Chondrocyte (in vitro differentiated cells): ENCODE measurements at places on chromosomes 11 and 22.
A peak's percentile ranks its signal among the peaks of the same experiment; 100 is the strongest.

DNA sequence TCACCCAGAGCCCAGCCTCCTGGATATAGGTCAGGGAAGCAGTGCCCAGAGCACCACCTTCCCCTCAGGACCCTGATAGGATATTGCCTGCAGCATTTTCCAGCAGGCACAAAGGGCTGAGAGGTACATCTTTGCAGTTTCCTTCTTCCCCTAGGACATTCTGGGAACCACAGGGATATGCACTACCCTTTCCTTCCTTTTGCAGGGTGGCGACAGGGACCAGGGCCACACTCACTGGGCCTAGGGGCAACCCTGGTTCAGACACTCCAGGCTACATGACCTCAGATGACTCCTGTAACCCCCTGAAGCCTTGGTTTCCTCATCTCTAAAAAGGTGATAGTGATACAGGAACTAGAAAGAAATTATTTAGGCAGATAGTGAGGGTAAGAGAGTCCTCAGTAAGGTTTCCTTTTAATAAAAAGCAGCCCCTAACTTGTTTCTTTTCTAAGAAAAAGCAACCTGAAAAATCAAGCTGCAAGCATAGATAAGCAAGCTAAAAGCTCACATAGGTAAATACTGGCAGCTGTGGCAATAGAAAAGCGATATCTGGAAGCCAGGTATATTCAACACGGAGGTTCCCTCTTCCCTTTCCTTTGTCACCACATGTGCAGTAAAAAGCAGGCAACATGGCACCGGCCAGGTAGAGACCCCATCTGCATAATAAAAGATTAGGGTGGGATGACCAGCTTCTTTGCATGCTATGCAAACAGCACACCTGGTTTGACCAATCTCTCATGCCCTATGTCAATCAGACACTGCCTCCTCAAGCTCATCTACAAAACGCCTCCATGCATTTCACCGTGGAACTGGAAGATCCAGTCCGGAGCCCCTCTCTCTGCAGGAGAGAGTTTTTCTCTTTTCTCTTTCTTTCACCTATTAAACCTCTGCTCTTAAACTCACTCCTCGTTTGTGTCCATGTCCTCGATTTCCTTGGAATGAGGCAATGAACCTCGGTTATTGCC, 13.2 kb upstream of the MRGPRX2 start:
- DNase-seq, result no peak

GRCh38 chr11:33045551-33046255, 6.3 kb downstream of the TCP11L1 start:
- DNase-seq, result no peak

DNA sequence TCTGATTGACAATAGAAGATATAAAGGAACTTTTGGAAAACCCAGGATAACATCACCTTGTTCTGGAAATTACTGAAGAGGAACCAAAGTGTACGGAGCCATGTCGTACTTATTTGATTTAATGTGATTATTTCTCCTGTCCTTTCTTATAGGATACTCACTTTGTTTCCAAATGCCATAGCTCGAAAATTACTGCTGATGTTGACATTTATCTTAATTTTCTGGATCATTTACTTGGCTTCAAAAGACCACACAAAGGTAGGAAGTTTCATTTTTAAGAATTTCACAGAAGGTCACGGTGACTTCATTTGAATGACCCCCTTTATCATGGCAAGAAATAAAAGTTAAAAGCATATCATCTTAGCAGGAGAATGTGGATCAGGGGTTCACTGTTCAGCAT, 1.2 kb downstream of the NXPE2 start:
- no peak for DNase-seq

- no peak for DNase-seq
Observed at GRCh38 chr11:19573666-19574065, 139.0 kb upstream of the NAV2 start.

GRCh38 chr11:30683176-30683575, 97.0 kb upstream of the MPPED2 start:
- no peak for DNase-seq

GRCh38 chr22:39546889-39547586, 14.5 kb upstream of the RPS19BP1 start:
- no peak for DNase-seq

GRCh38 chr11:116793772-116794097, 2.1 kb upstream of the APOA5 start:
- no peak for DNase-seq

- DNase-seq, result no peak
Observed at GRCh38 chr11:70127653-70128434, 49.7 kb downstream of the ANO1 start.

DNA sequence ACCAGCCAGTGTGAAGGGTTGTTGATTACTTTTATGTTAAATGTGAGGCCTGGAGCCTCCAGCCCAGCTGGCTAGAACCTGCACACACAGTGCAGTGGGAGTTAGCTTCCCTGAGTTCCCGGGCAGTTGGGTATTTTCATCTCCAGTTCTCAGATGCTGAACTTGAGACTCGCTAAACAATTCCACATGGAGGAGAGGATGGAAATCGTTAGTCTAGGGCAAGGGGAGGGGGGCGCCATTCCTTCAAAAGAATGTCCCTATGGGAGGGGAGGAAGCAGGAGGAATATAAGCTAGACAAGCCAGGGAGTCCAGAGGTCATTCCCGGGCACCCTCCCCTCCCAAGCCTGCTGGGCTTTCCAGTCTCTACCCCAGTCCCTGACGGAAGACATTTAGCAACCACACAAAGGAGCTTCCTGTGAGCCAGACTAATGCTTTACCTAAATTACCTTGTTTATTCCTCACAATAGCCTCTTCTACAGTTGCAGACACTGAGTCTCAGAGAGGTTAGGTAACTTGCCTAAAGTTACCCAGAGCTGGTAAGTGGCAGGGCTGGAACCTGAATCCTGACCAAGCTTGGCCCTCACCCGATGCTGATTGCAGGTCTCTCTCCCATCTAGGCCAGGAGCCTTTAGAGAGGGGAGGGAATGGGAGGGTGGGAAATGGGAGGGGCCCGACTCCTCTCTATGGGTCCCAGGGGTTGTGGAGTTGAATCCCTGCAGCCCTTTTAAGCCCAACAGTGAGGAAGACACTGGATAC, 1.9 kb upstream of the TSKU start:
- peak; percentile 22 for DNase-seq

DNA sequence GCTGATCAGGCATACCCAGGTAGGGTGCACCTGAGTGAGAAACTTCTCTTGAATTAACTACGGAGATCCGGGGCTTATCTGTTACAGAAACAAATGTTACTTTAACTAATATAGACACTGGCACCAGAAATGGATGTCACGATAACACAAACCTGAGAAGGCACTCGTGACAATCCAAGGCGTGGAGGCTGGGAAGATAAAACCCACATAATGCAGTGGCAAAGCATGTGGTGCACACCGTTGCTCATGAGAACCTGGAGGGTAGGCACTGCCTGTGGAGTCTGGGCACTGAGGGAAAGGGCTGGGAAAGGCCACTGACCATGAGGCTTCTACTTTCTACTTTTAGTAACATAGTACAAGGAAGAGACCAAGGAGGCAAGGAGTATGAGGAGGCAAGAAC, 22.6 kb downstream of the SLC22A12 start:
- DNase-seq, result no peak

GRCh38 chr11:86620891-86621521, 51.4 kb downstream of the ME3 start:
- DNase-seq, result no peak

DNA sequence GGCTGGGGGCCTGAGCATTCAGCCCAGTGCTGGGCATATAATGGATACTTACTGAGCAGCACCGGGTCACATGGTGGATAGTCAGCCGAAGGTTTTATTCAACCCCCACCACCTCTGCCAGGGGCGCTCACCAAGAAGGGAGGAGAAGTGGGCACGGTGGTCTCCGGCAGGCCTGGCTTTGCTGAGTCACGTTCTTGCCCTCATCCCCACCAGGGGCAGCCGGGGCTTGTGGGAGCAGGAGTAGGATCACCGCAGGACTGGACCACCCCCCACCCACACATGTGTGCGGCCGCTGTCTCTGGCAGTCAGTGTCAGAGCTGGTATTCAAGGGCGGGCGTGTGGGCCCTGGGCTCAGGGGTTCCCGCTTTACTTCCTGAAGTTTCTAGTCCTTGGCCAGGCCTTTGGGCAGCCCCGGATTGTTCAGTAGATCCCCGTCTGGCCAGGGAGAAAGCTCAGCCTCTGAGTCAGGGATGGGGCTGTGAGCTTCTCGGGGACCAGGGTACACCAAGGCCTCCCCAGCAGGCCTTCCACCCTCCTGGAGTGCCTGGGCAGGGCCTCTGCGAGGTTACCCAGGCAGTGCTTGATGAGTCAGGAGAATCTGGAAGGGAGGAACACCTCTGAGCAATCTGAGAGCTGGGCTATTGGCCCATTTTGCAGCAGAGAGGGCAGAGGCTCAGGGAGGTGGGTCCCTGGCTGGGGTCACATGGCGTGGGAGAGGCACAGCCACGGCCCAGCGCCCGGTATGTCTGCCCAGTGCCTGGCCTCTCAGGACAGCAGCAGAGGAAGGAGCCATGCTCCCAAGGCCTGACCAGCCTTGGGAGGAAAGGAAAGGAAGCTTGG, 60.6 kb downstream of the RTL6 start:
- peak; percentile 91 for DNase-seq

DNA sequence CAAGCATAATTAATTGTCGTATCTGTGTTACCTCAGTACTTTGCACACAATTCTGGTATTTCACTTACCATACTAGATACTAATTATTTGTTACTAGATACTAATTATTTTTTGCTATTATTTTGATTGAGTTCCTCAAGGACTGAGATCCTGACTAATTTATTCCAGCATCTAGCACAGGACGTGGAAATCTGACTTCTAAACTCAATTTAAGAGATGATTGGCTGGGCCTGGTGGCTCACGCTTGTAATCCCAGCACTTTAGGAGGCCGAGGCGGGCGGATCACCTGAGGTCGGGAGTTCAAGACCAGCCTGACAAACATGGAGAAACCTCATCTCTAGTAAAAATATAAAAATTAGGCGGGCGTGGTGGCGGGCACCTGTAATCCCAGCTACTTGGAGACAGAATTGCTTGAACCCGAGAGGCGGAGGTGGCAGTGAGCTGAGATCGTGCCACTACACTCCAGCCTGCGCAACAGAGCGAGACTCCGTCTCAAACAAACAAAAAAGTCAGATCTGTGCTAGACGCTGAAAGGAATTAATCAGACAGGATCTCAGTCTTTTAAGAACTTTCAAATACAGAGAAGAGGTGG, 527 bp upstream of the MRPL48 start:
- no peak for DNase-seq

DNA sequence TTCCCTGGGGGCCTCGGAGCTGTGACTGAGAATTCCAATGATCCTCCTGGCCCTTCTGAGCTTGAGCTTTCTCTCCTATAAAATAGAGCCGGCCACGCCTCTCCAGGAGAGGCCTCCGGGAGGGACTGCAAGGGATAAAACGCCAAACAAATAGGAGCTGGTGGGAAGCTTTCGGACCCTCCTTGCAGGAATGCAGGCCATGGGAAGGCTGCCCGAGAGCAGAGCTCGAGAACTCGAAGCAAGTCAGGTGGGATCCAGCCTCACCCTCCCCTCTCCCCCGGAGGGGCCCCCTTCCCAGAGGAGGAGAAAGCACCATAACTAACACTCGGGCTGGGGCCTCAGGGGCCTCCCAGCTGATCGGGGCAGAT, 34.6 kb downstream of the FLRT1 start:
- no peak for DNase-seq

DNA sequence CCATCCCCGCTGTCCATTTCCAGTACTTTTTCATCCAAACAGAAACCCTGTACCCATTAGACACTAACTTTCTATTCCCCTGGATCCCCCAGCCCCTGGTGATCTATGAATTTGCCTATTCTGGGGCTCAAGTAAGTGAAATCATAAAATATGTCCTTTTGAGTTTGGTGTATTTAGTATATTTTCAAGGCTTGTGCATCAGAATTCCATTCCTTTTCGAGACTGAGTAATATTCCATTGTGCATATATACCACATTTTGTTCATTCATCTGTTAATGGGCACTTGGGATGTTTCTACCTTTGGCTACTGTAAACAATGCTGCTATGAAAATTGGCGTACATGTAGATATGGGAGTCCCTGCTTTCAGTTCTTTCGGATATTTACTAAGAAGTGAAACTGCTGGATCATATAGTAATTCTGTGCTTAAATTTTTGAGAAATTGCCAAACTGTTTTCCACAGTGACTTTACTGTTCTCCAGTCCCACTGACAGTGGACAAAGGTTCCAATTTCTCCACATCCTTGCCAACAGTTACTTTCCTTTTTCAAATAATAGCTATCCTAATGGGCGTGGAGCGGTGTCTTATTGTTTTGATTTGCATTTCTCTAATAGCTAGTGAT, 16.1 kb downstream of the APLP2 start:
- no peak for DNase-seq

- DNase-seq, result no peak
Observed at GRCh38 chr11:132343445-132344175, 973.2 kb downstream of the NTM start.

DNA sequence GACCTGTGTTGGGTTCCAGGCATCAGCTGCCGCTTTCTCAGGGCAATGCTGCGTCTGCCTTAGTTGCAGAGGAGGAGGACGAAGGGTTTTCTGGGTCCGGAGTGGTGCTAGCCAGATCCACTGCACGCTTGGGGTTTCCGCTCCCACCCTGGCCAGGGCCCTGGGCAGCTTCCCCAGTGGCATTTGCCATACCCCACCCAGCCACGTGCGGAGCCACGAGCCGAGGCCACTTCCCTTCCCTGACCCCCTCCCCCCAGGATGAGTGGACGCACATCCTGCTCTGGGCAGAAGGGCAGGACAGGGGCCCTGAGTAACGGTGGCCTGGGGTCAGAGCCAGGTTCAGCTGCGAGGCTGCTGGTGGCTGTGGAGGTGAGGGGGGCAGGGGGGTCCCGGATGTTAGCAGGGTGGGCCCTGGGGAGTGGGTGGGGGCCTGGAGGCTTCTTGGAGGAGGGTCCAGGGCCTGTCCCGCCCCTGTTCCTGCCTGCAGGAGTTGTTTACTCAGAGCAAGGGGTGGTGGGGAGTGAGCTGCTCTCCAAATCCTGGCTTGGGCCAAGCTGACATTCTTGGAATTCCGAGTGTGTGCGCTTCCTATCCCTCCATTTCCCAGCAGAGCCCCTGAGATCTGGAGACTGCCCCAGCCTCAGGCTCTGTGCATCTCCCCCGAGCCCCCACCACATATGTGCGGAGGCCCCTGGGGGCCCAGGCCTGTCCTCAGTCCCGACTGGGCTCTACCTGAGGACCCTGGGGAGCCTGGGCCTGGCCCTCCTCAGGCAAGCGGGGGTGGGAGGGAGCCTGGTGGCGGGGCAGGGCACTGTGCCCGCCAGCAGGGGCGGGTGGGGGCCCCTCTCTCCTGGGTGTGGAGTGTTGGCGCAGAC, 1.4 kb downstream of the TSPAN4 start:
- no peak for DNase-seq

GRCh38 chr11:77705195-77705875, 67.7 kb upstream of the CLNS1A start:
- no peak for DNase-seq
